ENCODE measurements at places on chromosomes 7 and 10.

DNA sequence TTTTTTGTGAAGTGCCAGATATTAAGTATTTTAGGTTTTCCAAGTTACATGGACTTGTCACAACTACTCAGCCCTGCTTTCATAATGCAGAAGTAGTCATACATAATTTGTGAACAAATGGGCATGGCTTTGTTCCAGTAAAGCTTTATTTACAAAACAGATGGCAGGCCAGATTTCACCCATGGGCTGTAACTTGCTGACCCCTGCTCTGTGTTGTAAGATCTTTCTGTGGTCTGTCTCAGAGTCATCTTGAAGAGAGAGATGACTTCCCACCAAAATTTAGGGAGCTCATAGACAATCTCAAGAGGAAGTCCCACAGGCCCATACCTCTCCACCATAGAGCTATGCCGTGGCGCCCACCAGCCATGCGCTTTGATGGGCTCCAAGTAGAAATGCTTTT is 616.1 kb downstream of the LRMDA start:
- DNase-seq = no peak

DNA sequence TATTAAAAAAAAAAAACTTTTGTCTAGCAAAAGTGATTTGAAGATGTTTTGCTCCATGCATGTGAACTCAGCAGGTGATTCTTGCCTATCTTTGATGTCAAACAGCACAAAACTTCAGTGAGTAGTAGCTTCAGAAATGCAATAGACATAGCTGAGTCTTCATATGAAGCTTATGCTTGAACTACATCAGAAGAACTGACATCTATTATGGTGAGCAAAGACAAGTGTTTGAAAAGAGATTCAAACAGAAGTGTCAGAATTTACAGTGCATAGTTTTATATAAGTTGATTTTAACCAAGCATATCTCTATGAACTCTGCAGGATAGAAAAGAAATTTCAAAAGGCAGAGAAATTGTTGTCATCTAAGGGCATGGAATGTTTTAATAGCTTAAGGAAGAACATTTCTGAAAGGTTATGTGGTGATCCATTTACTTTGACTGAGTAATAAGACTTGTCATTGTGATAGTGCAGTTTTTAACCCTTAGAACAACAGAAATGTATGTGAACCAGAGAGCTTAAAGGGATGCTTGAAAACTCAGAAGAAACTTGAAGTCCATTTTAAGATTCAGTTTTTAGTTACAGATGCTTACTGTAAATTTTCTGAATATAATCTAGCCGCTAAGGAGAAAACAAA is 351.4 kb downstream of the MDFIC start:
- no peak for DNase-seq

DNA sequence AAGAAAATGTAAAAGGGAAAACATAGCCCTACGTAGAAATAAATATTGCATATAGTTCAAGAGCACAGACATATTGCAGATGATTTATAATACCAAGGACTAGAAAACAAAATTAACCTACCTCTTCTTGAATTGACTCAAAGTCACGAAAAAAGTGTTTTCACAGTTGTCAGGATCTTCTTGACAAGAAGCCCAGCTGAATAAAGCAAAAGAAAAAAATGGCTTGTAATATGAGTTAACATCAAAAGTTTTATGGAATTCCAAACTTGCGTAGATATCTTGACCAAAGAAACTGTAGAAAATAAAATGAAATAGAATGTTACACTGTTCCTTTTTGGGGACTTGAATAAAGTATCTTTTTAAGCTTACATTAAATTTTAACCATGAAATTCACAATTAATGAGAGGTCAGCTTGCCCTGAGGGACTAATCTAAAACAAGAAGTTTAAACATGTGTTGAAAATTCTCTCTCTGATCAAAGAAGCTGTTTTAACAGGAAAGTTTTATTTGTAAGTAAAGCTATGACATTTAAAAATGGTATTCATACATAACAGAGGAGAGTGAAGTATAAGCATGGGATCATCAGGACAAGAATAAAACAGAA is 133.1 kb upstream of the SEMA3C start:
- no peak for DNase-seq

- DNase-seq = no peak
Observed at GRCh38 chr7:30313348-30313747, 29.0 kb downstream of the ZNRF2 start.

DNA sequence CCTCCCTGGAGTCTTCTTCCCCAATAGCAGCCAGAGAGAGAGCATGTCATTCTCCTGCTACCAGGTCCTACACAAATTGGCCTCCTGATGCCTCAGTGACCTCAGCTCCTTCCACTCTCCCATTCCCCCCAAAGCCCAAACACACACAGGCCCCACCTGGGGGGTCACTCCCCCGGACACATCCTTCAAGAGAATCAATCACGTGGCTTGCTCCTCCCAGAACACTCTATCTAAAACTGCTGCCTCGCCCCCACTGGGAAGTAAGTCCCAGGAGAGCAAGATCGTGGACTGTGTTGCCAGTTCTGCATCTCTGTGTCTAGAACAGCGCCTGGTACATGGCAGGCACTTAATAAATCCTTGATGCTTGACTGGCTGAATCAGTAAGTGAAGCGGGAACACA is 2.5 kb upstream of the HSPA12A start:
- DNase-seq = no peak

- DNase-seq = no peak
Observed at GRCh38 chr7:45924283-45924682, 3.2 kb upstream of the IGFBP3 start.

- DNase-seq = no peak
Observed at GRCh38 chr10:70557876-70558275, 44.7 kb downstream of the PRF1 start.

- DNase-seq = peak; percentile 25
Observed at GRCh38 chr10:123967626-123968243, 76.1 kb upstream of the CPXM2 start.

DNA sequence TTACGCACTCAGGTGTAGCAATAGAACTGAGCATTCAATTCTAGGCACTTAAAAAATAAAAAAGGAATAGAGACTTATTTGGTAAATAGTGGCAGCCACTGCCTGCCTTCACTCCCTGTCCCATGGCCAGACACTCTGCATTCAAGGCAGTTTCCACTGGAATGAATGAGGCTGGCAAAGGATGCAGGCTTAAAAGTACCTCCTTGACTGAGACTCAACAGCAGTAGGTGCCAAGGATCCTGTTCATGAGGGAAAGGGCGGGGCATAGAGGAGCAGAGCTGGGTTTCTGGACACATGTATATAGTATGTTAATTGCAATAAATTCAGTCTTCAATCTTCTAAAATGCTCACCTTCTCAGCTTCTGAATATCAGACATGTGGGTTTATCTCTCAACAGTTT is 242.6 kb downstream of the PHF14 start:
- DNase-seq = no peak

- DNase-seq = no peak
Observed at GRCh38 chr10:125738206-125738605, 18.7 kb downstream of the EDRF1 start.

DNA sequence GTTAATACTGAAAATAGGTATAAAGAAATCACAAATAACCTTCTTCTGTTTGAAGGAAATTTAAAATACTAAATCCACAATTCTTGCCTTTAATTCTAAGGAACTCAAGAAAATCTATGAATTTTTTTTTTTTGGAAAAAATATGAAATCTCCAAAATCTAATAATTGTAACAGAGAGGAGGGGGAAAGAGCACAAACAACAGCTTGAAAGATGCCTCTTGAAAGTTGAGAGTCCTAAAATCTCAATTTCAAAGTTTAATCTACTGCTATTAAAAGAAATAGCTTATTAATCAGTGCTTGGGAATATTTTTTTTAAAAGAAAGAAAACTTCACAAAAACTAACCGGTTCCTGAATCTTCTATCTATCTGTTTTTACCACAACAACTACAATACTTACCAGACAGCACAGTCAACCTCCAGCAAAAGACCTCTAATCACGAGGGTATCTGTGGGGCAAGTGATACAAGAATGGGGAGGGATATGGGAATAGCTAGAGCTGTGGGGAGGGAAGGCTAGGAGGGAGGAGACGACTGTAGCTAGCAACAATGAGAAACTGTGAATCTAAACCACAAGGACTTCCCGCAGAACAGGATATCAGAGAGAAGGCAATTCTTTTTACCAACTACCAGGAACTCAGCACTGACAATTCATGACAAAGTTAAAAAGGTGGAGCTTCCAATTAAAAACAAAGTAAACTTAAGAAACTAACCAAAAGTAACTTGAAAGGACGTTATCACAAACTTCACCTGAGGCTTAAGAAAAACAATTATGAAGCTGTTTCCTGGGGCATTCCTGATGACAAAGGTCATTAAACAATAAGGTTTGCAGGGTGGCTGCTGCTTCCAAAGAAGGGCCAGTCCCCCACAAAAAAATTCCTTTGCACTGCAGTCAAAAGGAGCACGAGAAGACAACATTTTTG is at the start of gene USP54:
USP54 (minus strand) TSS at position 462 of the 919 bp plus-strand sequence. CDS start 15,684 bp downstream, outside the sequence.
- no peak for DNase-seq

- DNase-seq = no peak
Observed at GRCh38 chr10:44949915-44950314, 9.7 kb upstream of the RASSF4 start.

DNA sequence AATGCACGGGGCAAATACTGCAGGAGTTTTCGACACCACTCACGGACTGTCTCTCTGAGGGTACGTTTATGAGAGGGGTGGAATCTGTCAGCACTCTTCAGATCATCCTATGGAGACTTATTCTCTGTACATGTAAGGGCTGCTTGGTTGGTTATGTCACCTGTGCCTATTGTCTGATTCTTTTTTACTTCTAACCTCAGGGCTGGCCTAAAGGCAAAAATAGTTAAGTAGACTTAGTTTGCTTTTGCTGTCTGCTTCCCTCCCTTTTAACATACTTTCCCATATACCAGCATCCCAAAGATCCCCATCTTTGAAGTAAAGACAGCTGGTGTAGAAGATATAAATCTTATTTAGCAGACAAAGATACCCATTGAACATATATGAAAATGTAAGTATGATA is 105.9 kb downstream of the PRKG1 start:
- DNase-seq = no peak

GRCh38 chr10:26799342-26799741 is 61.4 kb downstream of the ABI1 start:
- no peak for DNase-seq

DNA sequence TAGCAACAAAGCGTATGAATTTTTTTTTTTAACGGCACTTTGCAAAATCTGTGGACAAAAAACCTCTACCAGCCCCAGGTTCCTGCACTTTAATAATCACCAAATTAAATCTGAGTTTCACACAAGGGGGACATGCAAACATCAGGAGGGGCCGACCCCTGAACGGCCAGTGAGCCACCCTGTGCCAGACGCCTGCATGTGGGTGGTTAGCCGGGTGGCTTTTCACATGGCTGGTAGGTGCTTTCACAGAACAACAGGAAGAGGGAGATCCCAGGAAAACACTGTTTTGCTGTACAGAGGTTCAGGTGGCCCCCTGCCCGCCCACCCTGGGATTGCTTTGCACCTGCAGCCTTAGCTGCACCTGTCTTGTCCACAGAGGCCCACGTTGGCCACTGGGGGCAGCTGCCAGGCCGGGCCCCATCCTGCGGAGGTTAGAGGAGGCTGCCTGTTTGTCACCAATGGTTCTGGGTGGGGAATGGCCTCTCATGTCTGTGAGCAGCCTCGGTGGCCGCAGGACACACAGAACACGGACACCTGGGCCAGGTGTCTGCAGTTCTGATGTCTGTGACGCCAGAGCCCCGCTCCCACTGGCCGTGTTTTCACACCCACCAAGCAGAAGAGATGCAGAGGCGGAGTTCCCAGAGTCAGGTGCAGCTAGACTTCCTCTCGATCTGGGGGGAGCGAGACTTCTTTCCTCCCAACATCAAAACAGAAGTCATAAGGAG is 107.7 kb downstream of the FAM53B start:
- DNase-seq = no peak

GRCh38 chr7:130931423-130931822 is 197.4 kb upstream of the KLF14 start:
- DNase-seq = no peak

GRCh38 chr10:113947184-113948041 is 93.0 kb downstream of the NHLRC2 start:
- no peak for DNase-seq

DNA sequence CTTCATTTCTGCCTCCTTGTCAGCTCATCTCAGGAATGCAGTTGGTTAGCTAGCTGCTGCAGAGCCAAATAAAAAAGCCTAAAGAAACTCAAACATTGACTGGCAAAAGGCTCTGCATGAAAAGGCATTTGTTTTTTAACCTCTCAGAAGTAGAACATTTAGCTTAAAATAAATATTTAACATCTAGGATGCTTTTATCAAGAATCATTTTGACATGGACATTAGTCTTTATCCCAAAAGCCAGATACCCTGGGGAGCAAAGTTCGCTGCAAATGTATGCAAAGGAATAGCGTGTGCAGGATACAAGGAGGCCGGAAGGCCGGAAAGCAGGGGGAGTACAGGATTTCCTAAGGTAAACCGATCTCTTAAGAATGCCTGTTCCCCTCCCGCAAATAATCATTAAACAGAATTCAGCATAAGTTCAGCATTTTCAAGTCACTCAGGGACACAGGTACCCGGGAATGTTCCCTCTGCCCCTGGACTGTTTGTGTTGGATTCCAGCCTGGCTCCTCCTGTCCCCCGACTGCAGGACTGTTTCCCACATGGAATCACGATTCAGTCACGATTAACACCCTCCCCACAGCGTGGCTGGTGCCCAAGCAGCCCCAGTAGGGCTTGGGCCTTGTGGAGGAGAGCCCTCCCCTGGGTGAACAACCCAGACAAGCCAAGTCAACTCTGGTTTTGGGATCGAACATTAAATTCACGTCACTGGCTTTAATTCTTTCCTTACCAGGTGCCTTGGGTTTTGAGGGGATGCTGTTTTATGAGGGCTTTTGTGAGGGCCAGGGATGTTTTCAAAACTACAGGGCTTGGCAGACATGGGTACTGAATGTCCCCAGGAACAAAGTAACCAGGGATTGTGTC is 97.8 kb downstream of the HIPK2 start:
- no peak for DNase-seq

- no peak for DNase-seq
Observed at GRCh38 chr7:116588641-116589594, 64.1 kb downstream of the CAV1 start.

GRCh38 chr7:19051767-19052375 is 65.6 kb downstream of the TWIST1 start:
- DNase-seq = no peak

- DNase-seq = no peak
Observed at GRCh38 chr10:130762491-130762890, 549.0 kb downstream of the TCERG1L start.
